ENCODE measurements at places on chromosomes 2 and 18. TPM values are rescaled to one million over a fixed set of nuclear protein-coding genes. Genes with fewer than 3 reads are reported as not detected.

Gene GLB1L
- 15.8 TPM for total RNA-seq

Gene IAH1
- 109 TPM for total RNA-seq

Gene CAPN14
- not detected for total RNA-seq

Gene ST8SIA5
- not detected for total RNA-seq

Gene PGAP1
- total RNA-seq, result 11.1 TPM

Gene BCL2L11
- total RNA-seq, result 3.8 TPM

Gene CTAGE1
- total RNA-seq, result not detected

Gene PPP1R1C
- 2.7 TPM for total RNA-seq

Gene LRPPRC
- 137 TPM for total RNA-seq

Gene CCL20
- 10.8 TPM for total RNA-seq

Gene DOK6
- 6.7 TPM for total RNA-seq

Gene SLC30A3
- 0.50 TPM for total RNA-seq

Gene CWC22
- total RNA-seq, result 31.7 TPM

Gene KIF3C
- 5.2 TPM for total RNA-seq

Gene PXDN
- total RNA-seq, result 28.9 TPM

Gene LRRC30
- not detected for total RNA-seq

Gene ACMSD
- total RNA-seq, result not detected

Gene SKOR2
- total RNA-seq, result not detected

Gene PCGF1
- 56.9 TPM for total RNA-seq

Gene SLC35F6
- 48.9 TPM for total RNA-seq

Gene IL36RN
- not detected for total RNA-seq

Gene RTKN
- 15.7 TPM for total RNA-seq

Gene STK39
- 17.3 TPM for total RNA-seq

Gene DSC3
- total RNA-seq, result 2.1 TPM

Gene ZDBF2
- 14.7 TPM for total RNA-seq

Gene BOLA3
- 194 TPM for total RNA-seq

Gene SLC19A3
- total RNA-seq, result 12.3 TPM

Gene ERCC3
- total RNA-seq, result 34.2 TPM

Gene MOCOS
- 29.7 TPM for total RNA-seq

Gene AGAP1
- total RNA-seq, result 18.1 TPM

Gene HOXD4
- total RNA-seq, result not detected

Gene FAM124B
- total RNA-seq, result not detected

Gene IFIH1
- 5.1 TPM for total RNA-seq

Gene MYO5B
- 26.2 TPM for total RNA-seq

Gene HDLBP
- 606 TPM for total RNA-seq

Gene CD8B2
- total RNA-seq, result not detected

Gene ANKRD30BL
- not detected for total RNA-seq

Gene CABLES1
- total RNA-seq, result 3.5 TPM

Gene SLC40A1
- total RNA-seq, result 8.8 TPM

Gene SEMA4C
- 19.9 TPM for total RNA-seq

Gene SLC9A4
- not detected for total RNA-seq

Gene ALPG
- total RNA-seq, result not detected

Gene LHCGR
- total RNA-seq, result 0.40 TPM

Gene PLEKHM3
- total RNA-seq, result 4.3 TPM

Gene ATP5F1A
- 369 TPM for total RNA-seq

Gene MEP1B
- total RNA-seq, result not detected

Gene ANKRD36C
- total RNA-seq, result 19.5 TPM
